NCI-H774 (cell line): ENCODE measurements at places on chromosomes 13 and 19.

- no peak for DNase-seq
Measured at GRCh38 chr13:29081036-29081435, 260.9 kb downstream of the MTUS2 start.

GRCh38 chr13:32430018-32430747, 2.3 kb upstream of the N4BP2L1 start:
- DNase-seq, result no peak

- no peak for DNase-seq
Measured at GRCh38 chr13:64756621-64757020, 2473.5 kb downstream of the PCDH9 start.

DNA sequence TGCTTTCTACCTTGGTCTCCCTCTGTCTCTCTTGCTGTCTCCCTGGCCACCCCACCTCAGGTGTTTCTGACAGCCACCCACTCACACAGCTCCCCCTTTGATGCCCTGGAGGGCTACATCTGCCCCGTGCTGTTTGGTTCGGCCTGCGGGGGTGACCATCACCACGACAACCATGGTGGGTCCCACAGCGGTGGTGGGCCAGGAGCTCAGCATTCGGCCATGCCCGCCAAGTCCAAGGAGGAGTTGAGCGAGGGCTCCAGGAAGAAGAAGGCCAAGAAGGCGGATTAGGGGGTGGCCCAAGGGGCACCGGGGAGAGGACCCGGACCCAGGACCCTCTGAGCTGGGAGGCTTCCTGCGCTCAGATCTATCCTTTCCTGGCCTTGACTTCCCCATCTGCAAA, 27.1 kb downstream of the TMEM38A start:
- no peak for DNase-seq

- no peak for DNase-seq
Measured at GRCh38 chr19:19335408-19336158, 15.0 kb downstream of the MAU2 start.

DNA sequence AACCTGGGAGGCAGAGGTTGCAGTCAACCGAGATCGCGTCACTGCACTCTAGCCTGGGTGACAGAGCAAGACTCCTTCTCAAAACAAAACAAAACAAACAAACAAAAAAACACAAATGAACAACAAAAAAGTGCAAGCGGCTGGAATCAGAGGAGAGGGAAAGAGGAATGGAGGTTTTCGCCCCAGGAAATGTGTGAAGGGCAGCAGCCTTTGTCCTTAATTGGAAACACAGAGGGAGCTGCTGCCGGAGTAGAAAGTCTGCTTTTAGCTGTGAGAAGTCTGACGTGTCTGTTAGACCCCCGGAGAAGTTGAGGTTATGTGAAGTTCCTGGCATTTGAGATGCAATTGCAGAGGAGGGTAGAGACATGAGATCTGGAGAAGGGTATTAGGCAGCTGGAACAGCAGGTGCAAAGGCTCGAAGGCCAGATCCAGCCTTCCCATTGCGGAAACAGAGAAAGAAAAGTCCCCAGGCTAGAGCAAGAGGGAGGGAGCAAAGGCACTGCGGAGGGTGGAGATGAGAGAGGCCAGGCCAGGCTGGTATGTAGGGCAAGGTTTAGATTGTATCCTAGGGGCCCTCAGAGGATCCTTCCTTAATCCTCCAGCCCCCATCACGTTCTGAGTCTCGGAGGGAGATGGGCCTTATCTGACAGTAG, 473 bp downstream of the TMIGD2 start:
- no peak for DNase-seq

DNA sequence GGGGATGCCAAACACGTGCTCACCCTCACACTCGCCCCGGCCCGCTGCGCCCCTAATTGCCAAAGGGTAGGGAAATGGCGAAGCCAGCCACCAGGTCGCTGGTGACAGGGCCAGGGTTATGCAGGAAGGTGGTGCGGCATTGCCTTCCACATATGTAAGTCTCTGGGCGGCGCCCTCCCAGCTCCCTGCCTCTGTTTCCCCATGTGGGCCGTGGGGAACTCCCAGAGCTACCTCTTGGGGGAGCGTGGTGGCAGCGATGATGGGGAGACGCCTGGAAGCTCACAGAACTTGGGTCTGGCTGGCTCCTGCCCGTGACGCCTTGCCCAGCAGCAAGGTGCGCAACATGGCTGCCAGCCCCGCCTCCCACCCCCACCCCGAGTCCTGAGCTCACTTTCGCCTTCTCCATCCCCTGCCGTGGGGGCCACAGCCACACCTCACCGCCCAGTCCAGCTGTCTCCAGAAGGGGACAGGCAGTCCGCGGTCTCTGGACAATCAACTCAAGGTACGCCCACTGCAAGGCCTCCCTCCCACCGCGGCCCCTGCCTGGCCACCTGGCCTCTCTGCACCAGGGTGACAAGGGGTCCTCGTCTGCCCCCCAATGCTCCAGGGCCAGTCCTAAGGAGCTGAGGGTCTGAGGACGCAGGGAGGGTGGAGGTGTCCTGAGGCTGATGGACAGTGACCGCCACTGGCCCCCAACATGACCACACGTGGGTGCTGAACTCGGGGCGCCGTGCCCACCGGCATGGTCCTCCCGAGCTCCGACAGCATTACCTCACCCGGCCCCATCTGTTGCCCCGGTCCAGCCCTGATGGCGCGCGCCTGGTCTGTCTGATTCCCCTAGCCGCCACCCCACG, 6.6 kb downstream of the C19orf25 start:
- DNase-seq, result no peak

DNA sequence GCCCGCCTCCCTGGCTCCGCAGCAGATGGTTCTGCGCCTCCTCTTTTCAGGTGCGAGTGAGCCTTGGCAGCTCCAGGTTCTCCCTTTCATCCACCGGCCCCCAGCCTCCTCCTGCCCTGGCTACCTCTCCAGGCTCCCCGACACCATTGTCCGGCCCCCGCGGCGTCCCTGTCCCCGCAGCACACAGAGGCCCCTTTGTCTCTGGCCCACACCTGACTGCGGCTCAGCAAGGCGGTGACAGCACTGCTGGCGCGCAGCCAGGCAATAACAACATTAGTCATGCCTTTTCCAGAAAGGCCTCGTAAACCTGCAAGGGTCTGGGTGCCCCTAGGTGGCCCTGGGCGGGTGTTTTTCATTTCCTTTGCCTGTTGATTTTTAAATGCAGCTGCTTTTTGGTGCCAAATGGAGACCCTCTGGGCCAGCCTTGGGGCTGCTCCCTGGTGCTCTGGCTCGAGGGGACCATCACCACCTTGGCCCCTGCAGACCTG, 73.2 kb upstream of the MEDAG start:
- DNase-seq, result peak; percentile 51

DNA sequence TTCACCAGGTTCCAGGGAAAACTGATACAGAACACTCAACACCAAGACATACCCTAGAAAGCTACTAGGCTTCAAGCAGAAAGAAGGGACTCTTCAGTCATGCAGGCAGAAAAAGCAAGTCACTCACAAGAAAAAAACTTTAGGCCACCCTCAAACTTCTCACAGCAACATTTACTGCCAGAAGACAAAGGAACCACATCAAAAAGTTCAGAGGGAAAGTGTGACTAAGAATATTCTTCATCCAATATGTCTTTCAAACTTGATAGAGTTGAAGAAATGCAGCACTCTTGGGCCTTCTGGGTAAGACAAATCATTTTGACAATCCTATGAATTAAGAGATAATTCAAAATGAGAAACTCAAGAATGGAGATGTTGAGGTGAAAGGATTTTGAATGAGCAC, 7.7 kb downstream of the DZIP1 start:
- no peak for DNase-seq

DNA sequence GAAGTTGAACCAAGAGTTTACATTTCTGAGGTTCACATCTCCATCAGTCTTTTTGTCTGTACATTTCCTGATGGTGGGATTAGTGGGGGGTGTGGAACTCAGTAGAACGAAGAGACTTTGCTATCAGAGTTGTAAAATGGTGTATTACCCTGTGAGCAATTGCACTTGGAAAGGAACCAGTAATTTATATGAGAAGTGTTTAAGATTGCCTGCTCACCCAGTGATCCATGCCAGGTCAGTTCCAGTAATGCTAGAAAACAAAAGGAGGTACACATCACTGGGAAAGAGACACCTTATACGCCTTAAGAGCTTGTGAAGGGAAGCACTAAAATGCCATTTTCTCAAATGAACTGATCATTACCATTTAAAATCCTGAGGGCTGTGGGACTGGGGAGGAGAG, 7.5 kb upstream of the DACH1 start:
- no peak for DNase-seq

- no peak for DNase-seq
Measured at GRCh38 chr19:13102666-13103580, at the start of gene LYL1. Gene LYL1, minus strand, starts transcription at chr19:13102858. Its CDS starts 1,687 bp downstream, at chr19:13101171.

- DNase-seq, result no peak
Measured at GRCh38 chr13:48592688-48593049, 59.8 kb upstream of the RCBTB2 start.

- DNase-seq, result no peak
Measured at GRCh38 chr13:48110931-48111721, 16.2 kb upstream of the MED4 start.

- DNase-seq, result no peak
Measured at GRCh38 chr13:36950920-36951319, 30.9 kb upstream of the SMAD9 start.

- DNase-seq, result no peak
Measured at GRCh38 chr19:6873708-6874431, 13.5 kb upstream of the ADGRE1 start.

DNA sequence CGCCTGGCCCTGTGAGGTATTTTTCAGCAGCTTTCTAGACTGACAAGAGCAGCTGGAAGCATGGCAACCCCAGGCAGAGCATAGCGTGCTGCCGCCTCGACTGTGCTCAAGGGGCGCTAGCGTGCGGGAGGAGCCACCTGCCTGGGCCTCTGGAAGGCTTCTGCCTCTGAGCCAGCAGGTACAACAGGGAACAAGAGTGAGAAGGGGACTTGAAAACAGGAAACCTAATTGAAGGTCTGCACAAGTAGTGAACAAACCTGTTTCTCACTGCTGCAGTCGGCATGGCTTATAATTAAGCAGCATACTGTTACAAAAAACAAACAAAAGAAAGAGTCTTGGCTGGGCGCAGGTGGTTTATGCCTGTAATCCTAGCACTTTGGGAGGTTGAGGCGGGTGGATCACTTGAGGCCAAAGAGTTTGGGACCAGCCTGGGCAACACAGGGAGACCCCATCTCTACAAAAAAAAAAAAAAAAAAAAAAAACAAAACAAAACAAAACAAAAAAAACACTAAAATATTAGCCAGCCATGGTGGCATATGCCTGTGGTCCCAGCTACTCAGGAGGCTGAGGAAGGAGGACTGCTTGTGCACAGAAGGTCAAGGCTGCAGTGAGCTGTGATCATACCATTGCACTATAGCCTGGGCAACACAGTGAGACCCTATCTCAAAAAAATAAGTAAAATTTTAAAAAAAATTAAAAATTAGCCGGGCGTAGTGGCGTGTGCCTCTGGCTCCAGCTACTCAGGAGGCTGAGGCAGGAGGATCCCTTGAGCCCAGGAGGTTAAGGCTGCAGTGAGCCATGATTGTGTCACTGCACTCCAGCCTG, 12.6 kb upstream of the GARRE1 start:
- DNase-seq, result peak; percentile 64

GRCh38 chr13:80727321-80727975, 386.5 kb upstream of the SPRY2 start:
- DNase-seq, result no peak

GRCh38 chr13:98685146-98685545, 67.3 kb downstream of the SLC15A1 start:
- DNase-seq, result no peak

DNA sequence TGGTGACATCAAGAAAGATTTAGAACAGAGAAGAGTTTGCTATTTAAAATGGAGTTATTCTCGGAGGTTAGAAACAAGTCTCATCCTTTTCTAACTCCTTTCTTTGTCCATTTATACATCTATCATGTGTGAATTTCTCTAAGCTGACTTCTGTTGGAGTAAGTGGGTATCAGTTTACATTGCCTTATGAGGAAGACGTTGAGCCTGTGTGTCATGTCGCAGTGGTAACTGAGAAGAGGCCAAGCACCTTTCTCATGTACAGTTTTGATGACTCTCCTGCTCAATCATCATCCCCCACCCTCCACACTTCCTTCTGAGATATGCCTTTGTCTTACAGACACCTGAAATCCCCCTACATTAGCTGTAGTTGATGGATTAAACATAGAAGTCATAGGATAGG, 624.8 kb downstream of the LIG4 start:
- DNase-seq, result no peak

GRCh38 chr13:35784286-35784951, 307.9 kb upstream of the MAB21L1 start:
- no peak for DNase-seq

- no peak for DNase-seq
Measured at GRCh38 chr13:59408738-59409137, 755.0 kb downstream of the DIAPH3 start.

DNA sequence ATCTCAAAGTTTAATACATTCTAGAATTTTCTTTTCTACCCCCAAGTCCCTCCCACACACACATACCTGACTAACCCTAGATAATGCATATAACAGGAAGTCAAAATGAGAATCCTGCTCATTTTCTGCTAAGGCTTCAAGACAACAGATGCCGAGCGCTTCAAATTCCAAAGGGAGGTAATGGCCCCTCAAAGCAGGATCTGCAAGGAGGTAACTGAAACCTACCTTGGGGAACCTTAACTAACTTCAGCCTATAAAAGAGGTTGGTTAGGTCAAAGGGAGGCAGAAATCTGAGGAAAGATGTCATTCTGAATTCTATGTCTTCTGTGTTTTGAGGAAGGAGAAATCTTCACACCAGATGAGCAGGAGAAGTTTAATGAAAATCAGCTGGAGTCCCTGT, 26.8 kb downstream of the EPSTI1 start:
- no peak for DNase-seq

GRCh38 chr13:104837756-104838155, 1697.7 kb downstream of the EFNB2 start:
- DNase-seq, result no peak

- DNase-seq, result peak; percentile 51
Measured at GRCh38 chr19:45693106-45693788, 781 bp downstream of the QPCTL start.

- DNase-seq, result no peak
Measured at GRCh38 chr13:64639206-64639605, 2590.9 kb downstream of the PCDH9 start.

- no peak for DNase-seq
Measured at GRCh38 chr19:56312787-56313657, 1.6 kb downstream of the ZSCAN5A start.

GRCh38 chr13:110875241-110875640, 39.6 kb downstream of the ANKRD10 start:
- DNase-seq, result no peak

DNA sequence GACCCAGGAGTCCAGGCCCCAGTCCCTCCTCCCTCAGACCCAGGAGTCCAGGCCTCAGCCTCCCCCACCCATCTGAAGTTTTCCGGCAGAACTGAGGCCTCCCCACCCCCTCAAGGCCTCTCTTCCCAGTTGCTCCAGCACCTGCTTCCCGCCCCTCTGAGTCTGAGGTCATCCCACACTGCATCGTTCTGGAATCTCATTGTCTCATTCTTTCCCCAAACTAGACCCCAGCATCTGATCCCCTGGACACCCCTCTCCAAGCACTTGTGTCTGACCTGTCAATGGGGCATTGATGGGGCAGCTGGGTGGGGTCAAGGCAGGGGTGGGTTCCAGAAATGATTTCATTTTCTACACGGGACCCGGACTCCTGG, 793 bp upstream of the SBK2 start:
- no peak for DNase-seq
